ENCODE measurements at places on chromosomes 7 and 10. TPM values are rescaled to one million over a fixed set of nuclear protein-coding genes. Genes with fewer than 3 reads are reported as not detected.
A peak's percentile ranks its signal among the peaks of the same experiment; 100 is the strongest.

Gene GJD4
- polyA plus RNA-seq, result not detected

GRCh38 chr7:74338366-74339108 lies 49.3 kb downstream of the CLIP2 start:
- DNase-seq, result no peak

DNA sequence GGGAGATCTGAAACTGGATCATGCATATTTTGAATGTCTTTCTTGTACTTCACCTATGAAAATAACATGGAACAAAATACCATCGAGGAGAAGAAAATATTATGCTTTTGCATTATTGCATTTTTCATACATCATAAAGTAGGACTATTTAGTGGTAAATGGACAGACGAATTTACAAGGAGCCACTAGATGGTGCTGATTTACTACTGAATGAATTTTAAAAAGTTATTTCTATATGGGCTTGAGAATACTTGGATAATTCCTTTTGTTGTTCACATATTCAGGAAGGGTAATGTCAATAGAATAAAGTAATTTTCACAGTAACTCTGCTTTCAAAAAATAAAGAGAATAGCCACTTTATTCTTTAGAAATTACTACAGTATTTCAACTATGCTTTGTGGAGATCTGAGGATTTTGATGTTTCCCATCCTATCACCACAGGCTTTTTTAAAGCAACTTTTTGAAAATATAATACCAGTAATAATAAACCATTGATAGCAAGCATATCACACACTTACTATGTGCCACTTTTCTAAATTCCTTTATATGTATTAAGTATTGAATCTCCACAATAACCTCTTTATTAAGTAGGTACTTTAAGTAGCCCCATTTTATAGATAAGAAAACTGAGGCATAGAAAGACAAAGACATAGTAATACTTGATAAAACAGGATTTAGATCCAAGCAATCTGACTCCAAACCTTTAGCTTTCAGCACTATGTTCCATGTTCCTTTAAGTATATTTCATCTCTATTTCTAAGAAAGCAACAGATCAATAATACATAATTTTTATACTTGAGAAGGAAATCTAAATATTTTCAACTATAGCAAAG lies 38.6 kb downstream of the NEBL start:
- DNase-seq, result no peak

DNA sequence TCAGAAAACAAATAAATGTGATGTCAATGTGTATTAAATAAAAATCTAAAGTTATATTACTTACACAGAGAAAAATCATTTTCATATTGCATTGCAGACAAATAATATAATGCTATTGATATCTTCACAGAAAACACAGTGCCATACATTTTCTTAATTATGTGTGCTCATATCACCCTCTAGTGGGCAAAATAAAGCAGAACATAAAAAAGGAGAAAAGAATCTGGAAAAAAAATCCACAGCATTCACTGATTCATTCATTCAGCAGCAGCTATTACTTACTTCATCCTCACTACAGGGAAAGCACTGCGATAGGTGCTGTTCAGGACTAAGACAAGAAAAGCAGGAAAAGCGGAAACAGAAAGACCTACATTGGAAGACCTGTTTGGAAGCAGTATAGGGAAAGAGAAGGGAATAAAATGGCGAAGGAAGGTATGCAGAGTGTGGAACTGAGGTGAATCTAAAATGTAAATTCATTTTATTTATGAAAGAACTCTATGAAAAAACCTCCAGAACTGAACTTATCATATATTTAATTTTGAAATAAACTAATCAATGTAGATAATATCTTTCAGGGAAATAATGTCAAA lies 73.2 kb downstream of the POT1 start:
- DNase-seq, result no peak

- no peak for DNase-seq
These were observed 32.5 kb upstream of the SEPTIN7 start for GRCh38 chr7:35768346-35768745.

DNA sequence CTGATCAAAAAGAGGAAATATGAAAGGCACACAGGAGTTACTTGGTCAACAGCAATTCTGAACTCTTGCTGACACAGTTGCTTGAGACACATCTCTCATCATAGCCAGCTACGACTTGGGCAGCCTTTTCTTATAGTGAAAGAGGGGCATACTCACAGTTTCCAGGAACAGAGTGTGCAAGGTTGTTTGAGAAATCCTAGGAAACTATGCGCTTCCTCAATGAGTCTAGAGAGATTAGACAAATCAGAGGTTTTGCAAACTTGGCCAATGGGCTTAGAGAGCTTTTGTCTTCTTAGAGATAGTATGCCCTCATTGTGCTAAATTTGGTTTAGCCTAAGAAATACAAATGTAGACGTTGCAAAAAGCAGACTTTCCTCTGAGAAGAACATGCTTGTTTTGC lies 370.4 kb downstream of the HGF start:
- no peak for DNase-seq

DNA sequence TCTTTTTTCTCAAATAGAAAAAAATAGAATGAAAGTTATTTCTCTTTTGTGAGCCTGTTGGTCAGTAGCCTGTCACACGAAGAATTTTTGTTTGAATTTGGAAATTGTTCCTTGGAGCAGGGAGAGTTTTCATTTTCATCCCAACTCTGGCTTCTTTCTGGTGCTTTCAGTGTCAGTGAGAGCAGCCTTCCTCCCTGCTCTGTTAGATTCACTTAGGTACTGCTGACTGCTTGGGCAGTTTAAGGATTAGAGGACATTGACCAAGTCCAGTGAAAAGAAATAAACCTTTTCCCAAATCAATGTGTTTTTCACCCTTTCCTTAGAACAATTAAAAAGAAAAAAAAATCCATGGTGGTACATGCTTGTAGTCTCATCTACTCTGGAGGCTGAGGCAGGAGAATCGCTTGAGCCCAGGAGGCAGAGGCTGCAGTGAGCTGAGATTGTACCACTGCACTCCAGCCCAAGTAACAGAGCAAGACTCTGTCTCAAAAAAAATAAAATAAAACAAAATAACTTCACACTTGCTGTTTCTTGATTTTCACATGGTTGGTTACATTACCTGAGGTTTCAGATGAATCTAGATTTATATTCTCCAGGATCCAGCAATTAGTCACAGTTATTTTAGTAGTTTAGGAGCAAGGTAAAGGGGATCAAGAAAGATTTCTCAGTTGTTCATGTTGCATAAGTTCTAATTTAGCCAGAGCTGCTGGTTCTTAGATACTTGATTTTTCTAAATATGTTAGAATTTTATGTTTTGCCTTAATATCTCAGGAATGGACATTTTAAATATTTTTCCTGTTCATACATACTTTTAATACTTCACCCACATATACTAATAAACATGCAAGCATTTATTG lies 63.1 kb downstream of the ZNRF2 start:
- DNase-seq, result no peak

- peak; percentile 13 for DNase-seq
These were observed 52.0 kb downstream of the ZRANB1 start for GRCh38 chr10:124993736-124994451.

- DNase-seq, result peak; percentile 25
These were observed 72.7 kb downstream of the PLCE1 start for GRCh38 chr10:94066411-94066810.
